Stimulated activated CD8-positive, alpha-beta memory T cell treated with anti-CD3 and anti-CD28 coated beads, Interleukin-7, amount 100 ng/mL, for 24 hours (primary cell): ENCODE measurements at places on chromosomes 16 and 17.

- no peak for DNase-seq
Measured at GRCh38 chr16:7161891-7162290, 170.8 kb upstream of the RBFOX1 start.

GRCh38 chr17:57425431-57425830 is 169.1 kb downstream of the MSI2 start:
- no peak for DNase-seq

DNA sequence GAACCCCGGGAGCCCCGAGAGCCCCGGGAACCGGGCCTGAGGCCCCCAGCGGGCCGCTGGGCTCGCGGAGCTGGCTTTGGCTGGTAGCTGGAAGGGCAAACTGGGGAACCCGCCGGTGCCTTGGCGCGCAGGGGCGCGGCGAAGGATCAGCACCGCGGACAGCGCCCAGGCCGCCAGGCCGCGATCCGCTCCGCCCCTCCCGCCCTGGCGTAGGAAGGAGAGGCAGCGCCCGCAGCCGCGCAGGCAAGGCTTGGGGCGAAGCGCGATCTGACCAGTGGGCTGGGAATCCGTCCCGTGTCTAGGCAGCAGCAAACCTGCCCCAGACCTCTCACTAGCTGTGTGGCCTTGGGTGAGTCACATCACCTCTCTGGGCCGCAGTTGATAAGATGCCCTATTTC is 331 bp upstream of the CCDC92B start:
- peak; percentile 49 for DNase-seq

GRCh38 chr16:54929090-54930004 is 1.3 kb upstream of the IRX5 start:
- DNase-seq = peak; percentile 95

- no peak for DNase-seq
Measured at GRCh38 chr17:82480318-82480717, 21.8 kb downstream of the NARF start.

DNA sequence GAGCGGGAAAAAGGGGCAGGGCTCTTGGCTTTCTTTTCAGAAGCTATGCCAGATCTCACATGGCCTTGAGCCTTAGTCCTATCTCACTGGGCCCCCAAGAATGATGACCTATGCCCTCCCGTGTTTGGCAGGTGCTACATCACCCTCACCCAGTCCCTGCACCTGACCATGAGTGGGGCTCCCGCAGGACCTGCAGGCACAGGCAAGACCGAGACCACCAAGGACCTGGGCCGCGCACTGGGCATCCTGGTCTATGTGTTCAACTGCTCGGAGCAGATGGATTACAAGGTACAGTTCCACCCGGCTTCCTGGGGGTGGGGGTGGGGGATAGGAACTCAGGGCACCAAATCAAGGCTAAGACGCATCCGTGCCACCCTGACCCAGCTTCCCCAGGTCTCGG is 120.9 kb downstream of the DNAH9 start:
- no peak for DNase-seq
